Sigmoid colon (tissue), 7 donors: ENCODE measurements at places on chromosomes 6 and 20. TPM values are rescaled to one million over a fixed set of nuclear protein-coding genes. Genes with fewer than 3 reads are reported as not detected.

OR2H2 gene
- not detected for total RNA-seq

GRCh38 chr6:130889423-130889822 lies 62.2 kb downstream of the SMLR1 start:
- H3K27me3 ChIP-seq = no peaks in the 10 kb centered on the region
- H3K4me3 ChIP-seq = no peak overlapping the region
- no peak for DNase-seq
- peaks cover 6% of the 10 kb centered on the region for H3K4me1 ChIP-seq
- peaks cover 34% of the 10 kb centered on the region for H3K36me3 ChIP-seq

GRCh38 chr6:5695260-5696245 lies 311.2 kb downstream of the NRN1 start:
- peaks cover 8% of the 10 kb centered on the region for H3K4me1 ChIP-seq
- DNase-seq = no peak

TMEM244 gene
- not detected for total RNA-seq

ADGRF5 gene
- 10.0 TPM for total RNA-seq

CRYBG1 gene
- total RNA-seq = 5.8 TPM

GRCh38 chr20:10132387-10132786 lies 86.2 kb upstream of the SNAP25 start:
- no peak for DNase-seq
- no peaks in the 10 kb centered on the region for H3K4me1 ChIP-seq
- H3K36me3 ChIP-seq = no peaks in the 10 kb centered on the region
- H3K27ac ChIP-seq = no peak overlapping the region
- no peak overlapping the region for H3K4me3 ChIP-seq

DNA sequence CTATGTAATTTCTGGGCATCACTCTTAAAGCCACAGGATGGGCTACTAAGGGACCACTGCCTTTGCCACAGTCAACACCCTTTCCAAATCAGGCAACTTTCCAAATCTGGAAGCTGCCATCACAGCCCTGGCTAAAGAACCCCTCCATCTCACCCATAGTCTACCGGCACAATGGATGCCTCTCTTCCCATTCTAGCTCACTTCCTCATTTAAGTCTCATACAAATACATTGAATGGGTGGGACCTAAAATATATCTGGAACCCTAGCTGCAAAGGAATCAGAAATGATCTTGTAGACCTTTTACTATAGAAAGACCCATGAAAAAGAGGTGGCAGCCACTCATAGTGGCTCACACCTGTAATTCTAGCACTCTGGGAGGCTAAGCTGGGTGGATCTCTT lies 3.3 kb upstream of the TREML4 start:
- no peaks in the 10 kb centered on the region for H3K4me1 ChIP-seq
- no peak overlapping the region for H3K27ac ChIP-seq
- no peak overlapping the region for H3K4me3 ChIP-seq
- no peaks in the 10 kb centered on the region for H3K36me3 ChIP-seq
- no peak for DNase-seq

- H3K27ac ChIP-seq = no peak overlapping the region
- H3K4me3 ChIP-seq = no peak overlapping the region
- no peaks in the 10 kb centered on the region for H3K27me3 ChIP-seq
- no peaks in the 10 kb centered on the region for H3K36me3 ChIP-seq
- H3K4me1 ChIP-seq = no peaks in the 10 kb centered on the region
Observed at GRCh38 chr6:166650824-166651807, 24.1 kb upstream of the RPS6KA2 start.

- H3K36me3 ChIP-seq = no peaks in the 10 kb centered on the region
- H3K4me3 ChIP-seq = no peak overlapping the region
- DNase-seq = peak; percentile 87
- no peak overlapping the region for H3K27ac ChIP-seq
Observed at GRCh38 chr20:45290677-45291355, 15.8 kb upstream of the RBPJL start.

- peak; percentile 87 for DNase-seq
- no peaks in the 10 kb centered on the region for H3K36me3 ChIP-seq
- peak overlapping the region; percentile 24 for H3K27ac ChIP-seq
- no peak overlapping the region for H3K4me3 ChIP-seq
Observed at GRCh38 chr20:44728801-44729443, 13.8 kb downstream of the CCN5 start.

DNA sequence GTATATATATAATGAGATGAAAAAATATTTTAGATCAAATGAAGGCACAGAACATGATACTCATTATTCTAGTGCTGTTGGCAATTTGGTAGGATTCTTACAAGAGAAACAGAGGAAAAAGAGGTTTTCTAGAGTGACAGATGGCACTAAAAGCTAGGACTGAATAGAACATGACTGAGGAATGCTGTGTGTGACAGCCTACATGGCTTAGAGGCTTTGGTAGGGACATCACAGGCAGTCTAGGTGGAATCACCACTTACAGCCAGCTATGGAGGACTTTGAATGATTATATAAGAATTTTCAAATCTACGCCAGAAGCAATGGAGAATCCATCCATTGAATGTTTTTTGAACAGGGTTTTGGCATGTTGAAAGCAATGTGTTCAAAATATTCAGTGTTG lies 52.8 kb downstream of the TPD52L1 start:
- no peaks in the 10 kb centered on the region for H3K27me3 ChIP-seq
- H3K4me3 ChIP-seq = no peak overlapping the region
- peaks cover 11% of the 10 kb centered on the region for H3K4me1 ChIP-seq
- no peak for DNase-seq

DNA sequence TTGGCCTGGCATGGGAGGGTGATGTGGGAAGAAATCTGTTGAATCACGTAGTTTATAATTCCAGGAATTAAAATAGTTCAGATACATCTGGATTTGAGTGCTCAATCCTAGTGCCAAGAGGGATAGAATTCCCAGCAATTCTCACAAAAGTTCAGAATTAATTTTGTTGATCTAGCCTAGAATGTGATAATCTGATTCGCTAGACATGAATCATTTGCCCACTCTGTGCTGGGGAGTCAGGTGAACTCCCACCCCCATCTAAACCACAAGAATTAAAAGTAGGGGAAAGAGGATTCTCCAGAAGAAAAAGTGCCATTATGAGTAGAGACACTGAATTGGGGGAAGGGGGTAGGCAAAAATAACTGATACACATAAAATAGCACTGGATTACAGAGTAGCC lies 85.0 kb downstream of the LIN28B start:
- DNase-seq = no peak

DNA sequence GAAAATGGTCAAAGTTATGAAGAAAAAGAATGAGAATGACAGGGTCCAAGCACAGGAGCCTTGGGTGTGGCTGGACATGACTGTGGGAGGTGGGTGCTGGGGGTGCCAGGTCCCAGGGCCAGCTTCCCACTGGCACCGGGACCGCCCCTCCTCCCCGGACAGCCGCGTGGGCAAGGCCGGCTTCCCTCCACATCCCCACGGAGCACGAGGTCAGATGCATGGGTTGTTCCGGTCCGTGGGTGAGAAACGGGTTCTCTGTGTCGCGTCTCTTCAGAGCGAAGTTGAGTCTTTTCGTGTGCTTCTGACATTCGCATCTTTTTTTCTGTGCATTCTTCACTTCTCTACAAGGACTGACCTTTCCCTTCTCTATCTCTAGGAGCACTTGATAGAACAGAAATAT lies 30.1 kb downstream of the KIF25 start:
- no peak overlapping the region for H3K4me3 ChIP-seq
- DNase-seq = no peak
- no peaks in the 10 kb centered on the region for H3K36me3 ChIP-seq
- no peaks in the 10 kb centered on the region for H3K4me1 ChIP-seq
- no peak overlapping the region for H3K27ac ChIP-seq
- peaks cover 9% of the 10 kb centered on the region for H3K27me3 ChIP-seq

GRCh38 chr6:69631552-69632346 lies 165.1 kb downstream of the LMBRD1 start:
- H3K27ac ChIP-seq = no peak overlapping the region
- no peak for DNase-seq
- no peaks in the 10 kb centered on the region for H3K4me1 ChIP-seq
- no peaks in the 10 kb centered on the region for H3K36me3 ChIP-seq
- H3K27me3 ChIP-seq = no peaks in the 10 kb centered on the region

DNA sequence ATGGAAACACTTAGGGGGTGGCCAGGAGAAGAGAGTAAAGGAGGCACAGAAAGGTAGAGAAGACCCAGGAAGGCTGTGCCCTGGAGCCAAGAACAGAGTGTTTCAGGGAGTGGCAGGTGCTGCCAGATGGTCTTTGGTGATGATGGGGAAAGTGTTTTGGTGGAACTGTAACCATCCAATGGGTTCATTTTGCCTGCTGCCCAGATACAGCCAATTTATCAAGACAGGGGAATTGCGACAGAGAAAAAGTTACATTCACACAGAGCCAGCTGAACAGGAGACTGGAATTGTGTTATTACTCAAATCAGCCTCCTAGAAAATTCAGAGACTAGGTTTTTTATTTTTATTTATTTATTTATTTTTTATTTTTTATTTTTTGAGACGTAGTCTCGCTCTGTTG lies 5.2 kb downstream of the ZNF341 start:
- H3K4me3 ChIP-seq = no peak overlapping the region
- no peak for DNase-seq
- no peaks in the 10 kb centered on the region for H3K27me3 ChIP-seq
- no peaks in the 10 kb centered on the region for H3K36me3 ChIP-seq
- peaks cover 20% of the 10 kb centered on the region for H3K4me1 ChIP-seq
